Epithelial cell of prostate (primary cell): ENCODE measurements at places on chromosomes 13 and 19.

DNA sequence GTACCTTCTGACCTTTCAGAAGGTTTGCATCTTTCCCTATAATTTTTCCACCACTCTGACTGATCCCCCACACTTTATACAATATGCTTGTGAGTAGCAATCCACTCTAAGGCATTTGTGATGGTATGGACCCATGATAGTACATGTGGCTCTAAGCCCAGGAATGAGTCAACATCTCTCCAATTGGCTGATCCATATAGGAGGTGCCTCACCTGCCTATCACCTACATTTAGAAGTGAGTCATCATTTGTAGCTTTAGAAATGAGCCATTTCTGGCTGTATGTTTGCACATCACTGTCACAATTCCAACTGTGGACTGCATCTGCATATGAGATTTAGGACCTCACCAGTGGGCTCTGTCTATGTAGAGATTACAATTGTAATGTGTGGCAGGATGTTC lies 133.1 kb upstream of the ZNF91 start:
- peak; percentile 64 for DNase-seq

DNA sequence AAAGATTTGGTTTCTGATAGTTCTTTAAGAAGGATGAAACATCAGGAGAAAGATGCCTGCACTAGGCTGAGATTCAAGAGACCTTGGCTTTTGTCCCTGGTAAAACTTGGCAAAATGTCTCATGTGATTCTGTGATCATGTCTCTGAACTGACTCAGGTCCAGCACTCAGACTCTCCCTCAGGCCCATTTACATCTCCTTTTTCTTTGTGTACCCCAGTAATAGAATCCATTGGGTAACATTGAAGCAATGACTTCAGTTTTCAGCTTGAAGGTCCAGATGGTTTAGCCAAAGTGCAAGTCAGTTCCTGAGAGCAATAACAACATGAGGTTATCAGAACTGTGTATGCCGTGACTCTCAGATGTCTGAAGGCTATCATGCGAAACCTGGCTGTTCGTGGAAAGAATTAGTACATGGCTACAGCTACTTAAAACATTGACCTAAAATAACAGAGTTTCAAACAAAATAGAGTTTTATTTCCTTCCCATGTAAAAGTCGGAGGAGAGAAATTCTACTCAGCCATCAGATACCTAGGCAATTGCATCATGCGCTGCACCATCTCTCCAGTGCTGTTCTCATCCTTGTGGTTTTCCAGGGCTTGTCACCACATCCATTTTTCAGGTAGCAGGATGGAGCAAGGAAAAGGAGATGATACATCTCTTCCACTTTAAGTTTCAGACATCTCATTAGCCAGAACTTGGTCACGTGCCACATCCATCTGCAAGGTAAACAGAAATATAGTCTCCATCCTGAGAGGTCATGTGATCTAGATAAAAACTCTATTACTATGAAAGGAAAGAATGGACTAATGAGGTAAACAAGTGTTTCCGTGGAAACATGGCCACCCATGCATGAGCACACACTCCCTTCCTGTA lies 117.3 kb downstream of the POSTN start:
- DNase-seq: no peak

DNA sequence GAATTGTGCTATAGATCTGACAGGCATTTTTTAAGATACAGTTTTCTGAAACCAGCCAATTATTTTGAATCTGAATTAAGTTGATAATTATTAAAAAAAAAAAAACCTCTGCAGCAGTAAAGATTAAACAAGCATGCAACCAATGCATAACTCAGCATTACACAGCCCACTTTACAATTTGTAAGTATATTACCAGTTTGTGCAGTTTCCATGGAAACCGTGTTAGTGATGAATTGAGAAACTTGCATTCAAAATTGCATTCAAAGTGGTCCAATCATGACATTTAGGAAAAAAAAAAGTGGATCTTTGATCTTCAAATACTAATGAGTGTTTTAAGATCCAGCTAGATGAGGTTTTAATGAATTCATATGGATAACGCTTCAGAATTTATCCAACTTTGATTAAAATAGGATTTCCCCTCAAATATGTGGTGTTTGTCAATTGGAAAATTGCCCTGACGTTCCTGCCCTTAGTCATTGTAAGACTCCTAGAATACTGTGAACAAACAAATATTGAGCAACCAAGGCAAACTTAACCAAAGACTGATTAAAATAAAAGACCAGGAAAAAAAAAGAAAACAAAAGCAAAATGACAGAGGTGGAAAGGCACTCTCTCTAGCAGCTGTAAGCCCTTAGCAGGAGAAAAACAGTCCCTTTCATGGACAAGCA lies 314.8 kb upstream of the MAB21L1 start:
- DNase-seq: no peak

DNA sequence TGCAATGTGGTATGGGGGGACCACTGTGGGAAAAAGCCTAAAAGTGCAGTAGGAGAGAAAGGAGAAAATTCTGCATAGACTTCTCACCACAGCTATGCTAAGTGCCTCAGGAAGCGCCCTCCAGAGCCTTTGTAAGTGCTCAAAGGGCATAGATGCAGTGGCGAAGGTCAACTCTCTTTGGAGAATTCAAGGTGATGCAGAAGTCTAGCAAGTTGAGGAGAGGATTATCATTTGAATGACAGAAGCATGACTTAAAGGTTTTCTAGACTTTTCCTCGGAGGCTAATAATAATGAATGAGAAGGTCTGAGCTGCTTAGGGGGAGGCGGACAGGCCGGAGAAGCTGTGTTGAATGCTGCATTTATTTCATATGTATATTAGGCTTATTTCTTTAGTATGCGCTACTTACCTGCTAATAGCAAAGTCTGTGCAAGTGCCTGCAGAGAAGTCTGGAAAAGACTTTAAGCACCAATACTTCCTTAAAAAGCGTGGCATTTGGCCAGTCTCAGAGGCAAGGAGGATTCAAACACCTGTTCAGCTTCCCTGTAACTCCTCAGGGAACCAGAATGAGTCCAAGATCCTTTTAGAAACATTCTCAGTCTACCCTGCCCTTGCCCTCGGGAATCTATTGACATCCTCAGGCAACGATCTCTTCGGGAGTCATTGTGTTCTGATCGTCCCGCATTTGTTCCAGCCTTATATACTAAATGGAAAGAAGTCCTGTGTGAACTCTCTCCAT lies 56.2 kb downstream of the FLT1 start:
- no peak for DNase-seq

DNA sequence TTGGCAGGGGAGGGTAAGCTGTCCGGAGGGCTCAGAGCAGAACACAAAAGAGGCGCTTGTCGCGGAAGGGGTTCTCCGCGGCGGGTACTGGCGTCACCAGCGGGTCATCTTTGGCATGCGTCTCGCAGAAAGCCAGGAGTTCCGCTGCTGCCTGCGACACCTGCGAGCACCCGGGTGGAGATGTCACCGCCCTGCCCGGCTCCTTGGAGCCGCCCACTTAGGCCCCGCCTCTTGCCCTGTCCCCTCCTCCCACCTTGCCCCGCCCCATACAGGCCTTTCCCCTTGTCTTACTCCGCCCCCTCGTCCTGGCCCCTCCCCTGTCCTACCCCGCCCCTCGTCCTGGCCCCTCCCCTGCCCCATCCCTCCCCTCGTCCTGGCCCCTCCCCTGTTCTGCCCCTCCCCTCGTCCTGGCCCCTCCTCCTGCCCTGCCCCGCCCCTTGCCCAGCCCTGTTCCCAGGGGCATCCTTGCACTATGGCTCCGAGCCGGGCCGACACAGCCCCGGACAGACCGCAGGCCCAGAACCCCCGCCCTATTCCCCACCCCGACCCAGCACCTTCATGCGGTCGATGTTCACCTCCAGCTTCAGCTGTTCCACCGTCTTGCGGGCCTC lies 1.9 kb downstream of the GNG8 start:
- peak; percentile 48 for DNase-seq

- DNase-seq: no peak
Observed at GRCh38 chr13:83905641-83906040, 23.4 kb upstream of the SLITRK1 start.

DNA sequence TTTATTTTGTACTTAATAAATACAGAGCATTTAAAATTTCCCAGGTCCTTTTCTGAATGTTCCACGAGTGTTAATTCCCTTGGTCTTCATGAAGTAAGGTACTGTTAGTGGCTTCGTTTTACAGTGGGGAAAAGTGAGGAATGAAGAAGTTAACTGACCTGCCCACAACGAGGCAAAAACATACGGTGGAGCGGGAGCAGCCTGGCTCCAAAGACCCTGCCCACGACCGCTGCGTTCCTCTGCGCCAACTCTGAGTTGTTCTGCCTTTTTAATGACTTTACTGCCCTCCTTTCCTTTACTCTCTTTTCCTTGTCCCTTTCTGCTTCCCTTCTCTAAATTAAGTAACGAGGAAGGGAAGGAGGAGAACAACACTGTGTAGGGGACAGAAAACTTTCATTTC lies 392.9 kb downstream of the PCDH9 start:
- DNase-seq: no peak

DNA sequence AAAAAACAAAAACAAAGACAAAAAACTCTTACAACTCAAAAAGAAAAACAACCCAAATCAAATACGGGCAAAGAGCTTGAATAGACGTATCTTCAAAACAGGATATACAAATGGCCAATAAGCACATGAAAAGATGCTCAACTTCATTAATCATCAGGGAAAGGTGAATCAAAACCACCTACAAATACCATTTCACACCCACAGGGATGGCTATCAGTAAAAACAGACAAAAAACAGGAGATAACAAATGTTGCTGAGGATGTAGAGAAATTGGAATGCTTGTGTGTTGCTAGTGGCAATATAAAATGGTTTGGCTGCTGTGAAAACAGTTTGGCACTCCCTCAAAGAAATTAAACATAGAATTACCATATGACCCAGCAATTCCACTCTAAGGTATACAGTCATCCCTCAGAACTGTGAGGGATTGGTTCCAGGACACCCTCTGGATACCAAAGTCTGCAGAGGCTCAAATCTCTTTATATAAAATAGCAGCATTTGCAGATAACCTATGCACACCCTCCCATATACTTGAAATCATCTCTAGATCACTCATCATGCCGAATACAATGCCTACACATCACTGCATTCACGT lies 29.7 kb downstream of the MLLT1 start:
- no peak for DNase-seq
